ENCODE measurements at places on chromosomes 5 and 9. TPM values are rescaled to one million over a fixed set of nuclear protein-coding genes. Genes with fewer than 3 reads are reported as not detected.
A peak's percentile ranks its signal among the peaks of the same experiment; 100 is the strongest.

Gene IL3
- total RNA-seq: not detected

DNA sequence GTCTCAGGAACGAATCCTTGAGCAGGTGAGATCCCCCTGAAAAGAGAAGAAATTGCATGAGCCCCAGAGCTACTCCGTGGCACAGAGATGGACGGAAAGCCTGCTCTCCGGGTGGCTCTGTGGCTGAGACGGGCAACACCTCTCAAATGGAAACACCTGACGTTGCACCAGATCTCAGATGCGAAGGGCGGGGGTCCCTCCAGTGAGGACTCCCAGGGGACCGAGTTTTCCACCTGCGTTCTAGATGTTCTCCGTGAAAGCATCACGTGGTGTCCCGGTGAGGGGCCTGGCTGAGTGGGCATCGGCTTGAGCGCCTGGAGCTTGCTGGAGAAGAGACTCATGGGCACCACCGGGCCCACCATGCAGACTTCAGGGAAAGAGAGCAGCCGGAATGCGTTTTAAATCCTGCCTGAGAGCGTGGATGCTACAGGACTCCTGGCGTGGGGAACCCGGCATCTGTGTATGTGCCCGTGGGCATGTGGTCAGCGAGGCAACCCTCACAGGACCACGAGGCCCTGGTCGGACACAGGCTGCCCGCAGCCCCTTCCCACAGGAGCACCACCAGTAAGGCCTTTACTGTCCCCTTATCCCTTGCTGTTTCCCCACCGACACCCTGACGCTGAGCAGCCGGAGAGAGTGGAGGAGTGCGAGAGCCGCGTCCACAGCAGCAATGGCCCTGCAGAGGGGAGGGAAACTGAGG, 378.4 kb upstream of the IRX4 start:
- DNase-seq: no peak

DNA sequence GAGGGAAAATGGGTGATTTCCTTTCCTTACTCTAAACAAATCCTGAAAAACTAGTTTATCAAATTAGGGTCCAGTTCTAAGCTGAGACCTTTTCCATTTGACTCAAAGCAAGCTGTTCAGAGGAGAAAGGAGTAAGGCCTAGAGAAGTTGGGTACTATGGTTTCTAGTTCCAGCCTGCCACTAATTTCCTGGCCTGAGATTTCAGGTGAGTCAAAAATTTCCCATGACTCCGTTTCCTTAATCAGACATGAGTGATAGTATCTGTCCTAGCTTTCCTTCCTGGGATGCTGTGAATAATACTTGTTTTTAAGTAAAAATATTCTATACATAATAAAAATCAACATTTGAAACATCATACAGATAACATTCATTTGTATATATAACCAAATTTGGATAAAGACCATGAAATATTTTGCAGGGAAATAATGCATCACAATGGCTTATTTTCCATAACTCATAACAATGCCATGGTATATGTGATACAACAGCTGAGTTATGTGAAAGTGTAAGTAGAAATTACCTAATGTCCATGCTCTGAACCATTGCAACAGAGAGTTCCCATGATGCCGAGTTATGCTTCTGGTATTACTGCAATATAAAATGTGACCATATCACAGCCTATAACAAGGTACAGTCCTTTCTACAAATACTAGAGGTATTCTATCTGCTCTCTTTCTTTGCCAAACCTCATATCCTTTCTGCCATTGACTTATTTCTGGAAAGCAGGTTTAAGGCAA, 142.7 kb downstream of the MLLT3 start:
- no peak for DNase-seq

DNA sequence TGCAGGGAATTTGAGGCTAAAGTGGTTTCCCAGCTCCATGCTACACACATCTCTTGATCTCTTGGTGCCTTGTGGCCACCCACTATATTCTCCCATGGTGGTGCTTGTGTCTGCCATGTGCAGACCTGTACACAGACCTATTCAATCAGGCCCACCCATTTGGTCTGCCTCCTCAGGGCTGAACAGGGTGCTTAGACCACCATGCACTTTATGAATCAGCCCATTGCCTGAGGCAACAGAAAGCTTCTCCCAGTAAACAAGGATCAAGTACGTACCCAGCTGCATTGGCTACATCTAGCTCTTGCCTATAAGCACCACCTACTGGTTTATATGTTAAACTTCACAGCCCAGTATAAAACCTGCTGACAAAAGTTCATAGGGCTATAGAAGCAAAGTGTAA, 664.3 kb upstream of the EDIL3 start:
- peak; percentile 73 for DNase-seq

- peak; percentile 77 for DNase-seq
Observed at GRCh38 chr9:95570150-95570549, 53.4 kb upstream of the PTCH1 start.

Measured in Daoy (cell line).